D341Med (cell line): ENCODE measurements at places on chromosomes 4 and X.

DNA sequence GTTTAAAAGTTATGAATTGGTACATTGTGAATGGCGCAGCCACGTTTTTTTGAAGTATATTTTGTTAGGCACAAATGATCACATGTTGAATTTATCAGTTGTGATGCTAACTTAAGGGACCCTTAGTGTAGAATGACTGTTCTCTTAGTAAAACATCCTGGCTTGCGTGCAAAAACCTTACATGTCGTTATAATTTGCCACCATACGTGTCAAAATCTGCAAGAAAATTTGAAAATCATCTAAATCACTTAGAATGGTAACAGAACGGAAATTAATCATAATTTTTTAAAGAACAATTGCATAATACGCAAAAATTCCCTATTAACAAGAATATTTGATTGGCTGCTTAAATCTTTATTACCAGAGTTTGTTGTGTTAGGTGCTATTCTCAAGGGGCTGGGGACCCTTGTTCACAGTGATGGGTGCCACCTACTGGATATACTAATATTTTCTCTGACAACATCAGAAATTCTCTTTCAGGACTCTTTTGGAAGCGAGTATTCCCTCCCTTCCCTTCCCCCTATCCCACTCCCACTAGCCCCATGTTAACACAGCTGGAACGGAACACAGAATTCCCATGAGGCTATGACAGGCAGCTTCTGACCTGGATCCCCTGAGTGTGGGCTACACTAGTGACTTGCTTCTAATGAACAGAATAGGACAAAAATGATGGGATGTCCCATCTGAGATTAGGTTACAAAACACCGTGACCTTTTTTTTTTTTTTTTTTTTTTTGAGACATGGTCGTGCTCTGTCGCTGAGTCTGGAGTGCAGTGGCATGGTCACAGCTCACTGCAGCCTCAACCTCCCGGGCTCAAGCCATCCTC, 71.8 kb downstream of the SUPT20HL2 start:
- DNase-seq: peak; percentile 58

DNA sequence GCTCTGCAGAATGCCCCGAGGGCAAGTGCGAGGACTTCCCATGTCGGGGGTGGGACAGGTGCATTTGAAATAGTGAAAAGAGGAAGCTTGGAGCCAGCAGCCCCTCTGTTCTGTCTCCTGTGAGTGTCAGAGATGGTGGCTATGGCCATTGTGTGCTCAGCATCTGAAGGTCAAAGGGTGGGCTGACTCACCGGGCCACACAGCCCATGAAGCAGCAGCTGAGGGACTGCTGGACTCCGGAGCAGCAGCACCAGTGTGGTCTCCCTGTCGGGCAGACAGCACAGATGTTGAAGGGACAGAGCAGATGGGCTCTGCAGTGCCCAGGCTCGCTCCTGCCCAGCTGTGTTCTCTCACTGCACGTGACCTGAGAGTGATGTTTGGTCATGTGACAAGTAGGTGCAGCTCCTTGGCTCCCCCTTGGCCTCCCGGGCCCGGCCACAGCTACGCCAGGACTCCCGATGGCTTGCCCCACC, 53.5 kb downstream of the TBC1D14 start:
- no peak for DNase-seq

GRCh38 chr4:183376381-183376780, 54.2 kb upstream of the CLDN24 start:
- no peak for DNase-seq

DNA sequence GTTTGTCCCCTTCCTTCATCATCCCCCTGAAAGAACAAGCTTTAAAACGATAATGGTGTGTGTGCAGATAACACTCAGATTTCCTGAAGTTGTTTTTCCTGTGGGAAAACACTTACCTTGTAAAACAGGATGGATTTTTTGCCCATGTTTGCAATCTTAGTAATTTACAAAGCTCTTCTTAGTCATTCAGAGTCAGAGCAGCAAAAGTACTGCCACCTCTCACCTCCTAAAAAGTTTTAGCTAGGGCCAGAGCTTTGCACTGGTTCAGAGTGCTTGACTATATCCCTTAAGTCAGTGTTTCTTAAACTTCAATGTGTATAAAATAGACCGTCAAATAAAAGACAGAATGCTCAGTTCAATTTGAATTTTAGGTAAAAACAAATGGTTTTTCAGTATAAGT, 62.3 kb downstream of the NKX6-1 start:
- no peak for DNase-seq

DNA sequence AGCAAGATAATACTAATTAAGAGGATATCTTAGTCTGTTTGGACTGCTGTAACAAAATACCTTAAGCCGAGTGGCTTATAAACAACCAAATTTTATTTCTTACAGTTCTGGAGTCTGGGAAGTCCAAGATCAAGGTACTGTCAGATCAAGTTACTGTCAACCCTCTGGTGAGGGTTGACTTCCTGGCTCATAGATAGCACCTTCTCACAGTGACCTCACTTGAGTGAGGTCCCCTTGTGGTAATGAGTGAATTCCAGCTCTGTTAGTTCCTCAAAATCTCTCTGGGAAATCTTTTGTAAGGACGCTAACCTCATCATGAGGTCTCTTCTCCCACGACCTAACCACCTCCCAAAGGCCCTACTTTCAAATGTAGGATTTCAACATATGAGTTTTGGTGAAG, 36.9 kb upstream of the ADGRA3 start:
- DNase-seq: no peak

- no peak for DNase-seq
These were observed 32.7 kb downstream of the ACSL1 start for GRCh38 chr4:184792950-184793555.

GRCh38 chr4:6423575-6423974, 48.8 kb downstream of the PPP2R2C start:
- no peak for DNase-seq

- DNase-seq: no peak
These were observed 13.8 kb downstream of the FHDC1 start for GRCh38 chr4:152949930-152950329.

DNA sequence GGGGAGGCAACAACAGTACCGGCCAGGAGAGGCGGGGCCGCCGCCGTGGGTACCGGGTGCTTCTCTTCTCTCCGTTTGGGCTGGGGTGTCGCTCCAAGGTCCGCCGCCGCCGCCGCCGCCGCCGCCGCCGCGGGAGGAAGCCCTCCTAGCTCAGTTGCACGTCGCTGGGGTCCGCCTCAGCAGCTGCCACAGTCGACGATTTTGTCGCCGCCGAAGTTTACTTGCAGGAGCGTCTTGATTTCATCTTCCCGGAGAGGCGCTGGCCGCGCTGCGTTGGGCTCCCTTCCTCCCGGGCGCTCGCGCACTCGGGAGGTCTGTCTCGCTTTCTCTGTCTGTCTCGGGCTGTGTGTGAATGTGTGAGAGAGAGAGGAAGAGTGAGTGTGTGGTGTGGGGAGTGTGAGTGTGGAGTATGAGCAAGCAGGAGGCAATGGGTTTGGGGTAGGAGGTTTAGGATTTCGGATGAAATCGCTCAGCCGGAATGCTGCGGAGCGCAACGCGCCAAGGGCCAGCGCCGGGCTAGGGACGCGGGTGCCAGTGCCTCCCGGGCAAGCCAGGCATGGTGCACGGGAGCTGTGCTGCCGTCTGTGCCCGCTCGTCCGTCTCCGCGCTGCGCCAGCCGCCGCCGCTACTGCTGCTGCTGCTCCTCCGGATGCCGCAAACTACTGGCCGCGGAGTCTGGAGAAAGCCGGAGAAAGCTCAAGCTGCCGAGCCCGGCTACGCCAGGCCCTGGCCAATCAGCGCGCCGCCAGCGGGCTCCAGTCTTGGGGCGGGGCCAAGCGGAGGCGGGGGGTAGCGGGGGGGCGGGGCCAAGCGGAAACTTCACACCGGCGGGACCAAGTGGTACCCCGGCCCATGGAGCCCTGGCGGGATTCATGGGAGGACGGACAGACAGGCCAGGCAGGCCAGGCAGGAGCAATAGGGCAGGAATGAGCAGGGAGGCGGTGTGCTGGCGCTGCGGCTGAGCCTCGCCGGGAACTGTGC, at the start of gene PCDH19:
Gene PCDH19, minus strand, starts transcription at position 664 of the 981 bp plus-strand sequence. CDS start 1,676 bp downstream, outside the sequence.
- DNase-seq: peak; percentile 88

- no peak for DNase-seq
These were observed 3.1 kb upstream of the C4orf17 start for GRCh38 chr4:99507762-99508161.

GRCh38 chrX:70476934-70477733, 32.5 kb downstream of the DLG3 start:
- DNase-seq: no peak

DNA sequence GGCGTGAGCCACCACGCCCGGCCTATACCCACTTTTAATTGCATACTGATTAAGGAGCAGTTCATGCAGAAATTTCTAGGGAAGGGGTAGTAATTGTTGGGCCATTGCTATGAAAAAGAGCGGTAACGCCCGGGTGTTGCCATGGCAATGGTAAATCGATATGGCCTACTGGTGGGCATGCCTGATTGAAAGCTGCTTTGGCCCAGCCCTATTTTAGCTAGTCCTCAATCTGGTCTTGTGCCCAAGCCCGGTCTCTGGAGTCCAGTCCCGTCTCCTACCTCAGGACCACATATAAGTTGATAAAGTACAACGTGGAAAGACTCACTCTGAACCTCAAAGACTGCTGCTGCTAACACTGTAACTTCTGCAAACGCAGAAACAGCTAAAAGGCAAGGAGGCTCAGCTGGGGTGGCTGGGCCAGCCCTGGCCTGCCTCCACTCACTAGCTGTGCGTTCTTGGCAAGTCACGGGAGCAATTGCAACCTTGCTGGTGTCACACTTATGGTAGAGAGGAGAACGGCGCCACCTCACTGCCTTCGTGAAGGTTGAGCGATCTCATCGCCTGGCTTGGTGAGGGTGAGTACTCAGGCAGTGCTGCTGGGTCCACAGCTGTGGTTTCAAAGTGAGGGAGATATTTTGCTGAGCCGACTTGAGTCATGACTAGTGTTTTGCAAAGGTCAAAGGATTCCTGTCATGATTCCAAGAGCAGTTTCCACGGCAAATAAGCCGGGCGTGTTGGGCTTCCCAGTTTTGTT, 57.0 kb upstream of the GRPEL1 start:
- no peak for DNase-seq

- DNase-seq: peak; percentile 80
These were observed 33.1 kb downstream of the LNX1 start for GRCh38 chr4:53558065-53558801.
